Epithelial cell of proximal tubule (primary cell): ENCODE measurements at places on chromosomes 3 and 15. TPM values are rescaled to one million over a fixed set of nuclear protein-coding genes. Genes with fewer than 3 reads are reported as not detected.

DNA sequence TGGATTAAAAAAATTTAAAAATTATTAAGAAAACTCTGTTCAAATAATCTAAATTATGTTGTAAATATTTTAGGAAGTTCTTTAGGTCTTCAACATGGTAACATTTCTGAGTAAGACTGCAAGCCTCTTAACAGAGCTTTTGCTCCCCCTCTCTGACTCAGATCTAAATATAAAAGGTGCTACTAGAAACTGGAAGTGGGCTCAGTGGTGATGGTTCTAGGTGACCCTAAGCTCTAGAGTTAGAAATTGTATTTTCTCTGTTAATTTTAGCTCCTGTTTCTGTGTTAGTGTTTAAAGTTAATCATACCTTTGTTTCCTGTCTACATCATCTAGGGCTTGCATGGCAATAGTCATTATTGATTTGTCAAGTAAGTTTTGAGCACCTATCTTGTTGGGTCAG, 159.9 kb upstream of the MEIS2 start:
- DNase-seq = no peak

Gene NDN
- total RNA-seq = 56.8 and 77.3 TPM in 2 replicates

Gene DPPA2
- not detected in 2 replicates for total RNA-seq

Gene ATP13A5
- not detected in 2 replicates for total RNA-seq

Gene IL17RE
- 4.1 and 4.8 TPM in 2 replicates for total RNA-seq

DNA sequence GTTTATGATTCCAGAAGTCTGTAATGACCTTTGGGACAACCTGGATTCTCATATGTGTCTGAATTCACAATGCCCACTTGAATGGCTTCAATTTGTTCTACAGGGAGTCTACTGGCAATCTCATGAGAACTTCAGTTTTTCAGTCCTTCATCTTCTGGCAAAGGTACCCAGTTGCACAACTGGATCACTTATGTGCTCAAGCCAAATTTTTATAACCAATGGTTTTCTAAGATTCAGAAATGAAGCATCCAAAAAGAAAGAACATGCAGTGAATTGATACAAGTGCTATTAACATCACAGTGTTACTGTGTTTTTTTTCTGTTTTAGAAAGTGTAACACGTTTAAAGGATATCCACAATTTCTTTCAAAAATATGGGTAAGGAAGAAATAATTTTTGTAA, at the start of gene OR5H14:
OR5H14 (plus strand) TSS at position 301 of the 400 bp plus-strand sequence. CDS start 1,907 bp downstream, outside the sequence.
- no peak for DNase-seq

DNA sequence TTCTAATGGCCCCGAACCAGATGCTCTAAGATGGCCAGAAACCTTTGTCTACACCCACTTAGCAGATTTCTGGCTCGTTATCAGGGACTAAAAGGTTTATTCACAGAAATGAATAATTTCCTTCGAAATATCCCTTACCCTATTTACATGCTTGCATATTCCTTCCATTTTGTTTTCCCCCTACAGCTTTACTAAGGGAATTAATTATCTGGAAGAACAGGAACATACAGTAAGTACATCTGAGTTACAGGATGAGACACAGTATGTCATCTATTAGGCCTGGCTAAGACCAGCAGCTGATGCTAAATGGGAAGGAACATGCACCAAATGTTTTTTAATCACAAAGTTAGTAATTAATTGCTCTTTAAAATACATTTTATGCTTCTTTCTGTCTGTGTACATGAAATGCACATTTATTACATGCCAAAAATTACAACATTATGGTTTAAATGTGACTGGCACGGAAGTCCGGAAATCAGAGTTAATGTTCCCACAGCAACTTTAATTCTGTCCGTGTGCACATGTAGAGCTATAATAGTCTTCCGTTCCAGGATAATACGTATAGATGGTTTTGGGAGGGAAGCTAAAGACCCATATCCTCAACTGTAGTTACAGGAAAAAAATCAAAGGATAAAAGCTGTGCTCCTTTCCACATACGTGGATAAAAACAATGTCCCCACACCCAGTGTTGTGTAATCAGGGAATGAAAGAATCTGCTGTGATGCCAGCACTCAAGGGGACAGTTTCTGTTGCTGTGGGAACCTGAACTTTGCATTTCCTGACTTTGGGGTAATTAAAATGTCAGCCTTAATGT, 82.0 kb downstream of the TIGIT start:
- DNase-seq = no peak

GRCh38 chr3:12994607-12995388, 78.4 kb downstream of the IQSEC1 start:
- no peak for DNase-seq

Gene FANCD2OS
- total RNA-seq = not detected in 2 replicates

Gene ARL14
- total RNA-seq = 0.87 TPM in 1 of 2 replicates, not detected in the other

Gene FILIP1L
- total RNA-seq = 24.1 and 33.4 TPM in 2 replicates

GRCh38 chr15:65377105-65377975, 462 bp downstream of the IGDCC3 start:
- DNase-seq = no peak
